ENCODE measurements at places on chromosomes 1 and 21. TPM values are rescaled to one million over a fixed set of nuclear protein-coding genes. Genes with fewer than 3 reads are reported as not detected.

ASCL5 gene
- total RNA-seq = 0.16 TPM

KRTAP19-1 gene
- not detected for total RNA-seq

PRRX1 gene
- not detected for total RNA-seq

OR2T4 gene
- total RNA-seq = not detected

GNG12 gene
- 0.34 TPM for total RNA-seq

LCE6A gene
- total RNA-seq = not detected

PDC gene
- total RNA-seq = not detected

LIN28A gene
- not detected for total RNA-seq

CTH gene
- 39.4 TPM for total RNA-seq

CGN gene
- 1.9 TPM for total RNA-seq

INKA2 gene
- 4.3 TPM for total RNA-seq

METTL13 gene
- 46.4 TPM for total RNA-seq

MFSD2A gene
- 7.2 TPM for total RNA-seq

Data from activated T-cell treated with anti-CD3 and anti-CD28 coated beads, Interleukin-2, amount 50 U/mL, for 72 hours (primary cell).